COR-L47 (cell line): ENCODE measurements at places on chromosomes 1 and 21.

- DNase-seq: no peak
Observed at GRCh38 chr1:45859221-45859620, 55.8 kb downstream of the MAST2 start.

- DNase-seq: no peak
Observed at GRCh38 chr1:182303778-182304177, 87.8 kb downstream of the GLUL start.

- no peak for DNase-seq
Observed at GRCh38 chr21:44954281-44954771, 14.5 kb downstream of the SLX9 start.

DNA sequence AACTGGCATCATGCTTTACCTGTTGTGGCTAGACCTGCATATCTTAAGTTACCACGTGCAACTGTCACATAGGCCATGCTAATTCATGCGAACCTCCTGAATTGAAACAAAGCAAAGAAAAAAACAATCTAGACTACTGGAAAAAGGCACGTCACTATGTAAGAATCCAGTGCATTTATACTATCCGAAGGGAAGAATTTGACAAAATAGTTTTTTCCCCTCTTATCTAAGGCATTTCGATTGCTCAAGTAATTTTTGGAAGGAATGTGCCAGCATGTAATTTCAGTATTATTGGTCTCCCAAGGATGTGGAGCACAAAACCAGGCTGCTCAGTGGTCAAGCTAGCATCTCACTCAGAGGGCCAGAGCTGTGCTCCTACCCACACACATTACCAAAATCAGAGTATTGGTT is 31.5 kb upstream of the C1orf198 start:
- no peak for DNase-seq

DNA sequence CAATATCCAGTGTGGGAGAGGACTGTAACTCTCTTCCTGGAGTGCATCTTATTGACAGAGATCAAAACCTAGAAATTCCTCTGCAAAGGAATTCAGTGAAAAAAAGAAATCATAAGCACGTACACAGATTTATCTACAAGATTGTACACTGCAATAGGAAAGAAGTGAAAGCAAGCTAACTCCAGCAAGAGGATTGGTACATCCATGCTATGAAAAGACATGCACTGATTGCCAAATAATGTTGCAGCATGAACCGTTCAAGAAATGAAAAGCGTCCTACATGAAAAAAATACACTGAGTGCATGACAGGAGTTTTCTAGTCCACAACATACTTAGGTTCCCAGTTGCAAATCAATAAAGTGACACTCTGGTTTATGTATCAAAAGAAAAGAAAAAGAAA is 1.9 kb upstream of the MGST3 start:
- no peak for DNase-seq

GRCh38 chr21:46255758-46256337 is 27.3 kb upstream of the LSS start:
- no peak for DNase-seq

GRCh38 chr1:54323324-54323739 is 82.9 kb downstream of the SSBP3 start:
- DNase-seq: no peak

GRCh38 chr1:201251851-201252430 is 31.4 kb upstream of the PKP1 start:
- no peak for DNase-seq

GRCh38 chr1:241525026-241525425 is 5.5 kb upstream of the FH start:
- no peak for DNase-seq

DNA sequence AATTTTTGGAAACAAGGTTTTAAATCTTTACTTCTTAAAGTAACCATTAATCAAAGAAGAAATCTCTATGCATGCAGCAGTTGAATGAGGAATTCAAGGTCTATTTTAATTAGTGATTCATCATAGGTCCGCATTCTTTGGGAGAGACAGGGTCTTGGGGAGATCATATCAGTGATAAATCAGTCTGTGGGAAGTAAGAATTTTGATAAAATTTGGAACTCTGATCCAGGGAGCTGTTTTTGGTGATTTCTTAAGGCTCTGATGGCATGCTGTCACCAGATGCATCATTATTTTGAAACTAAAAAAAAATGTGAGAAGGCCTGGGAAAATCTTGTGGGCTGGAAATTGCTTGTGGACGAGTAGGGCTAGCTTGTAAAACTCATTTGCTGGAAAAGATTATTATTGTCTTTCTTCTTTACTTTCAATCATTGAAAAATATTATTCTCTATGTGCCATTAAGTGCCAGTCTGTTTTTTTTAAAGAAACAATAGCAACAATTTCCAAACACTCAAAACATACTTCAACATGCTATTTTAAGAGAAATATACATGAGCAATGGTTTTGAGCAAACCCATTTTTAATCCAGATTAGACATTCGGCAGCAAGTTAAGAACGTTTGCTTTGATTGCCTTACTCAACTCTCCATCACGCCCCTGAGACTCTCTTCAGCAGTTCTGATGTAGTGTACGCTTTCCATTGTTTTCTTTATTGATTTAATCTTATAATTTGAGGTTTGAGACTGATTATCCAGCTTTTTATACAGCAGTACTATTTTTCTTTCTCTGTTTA is 62.6 kb downstream of the ZBTB18 start:
- no peak for DNase-seq
